Spinal cord (tissue), 10 donors: ENCODE measurements at places on chromosomes 2 and 18. TPM values are rescaled to one million over a fixed set of nuclear protein-coding genes. Genes with fewer than 3 reads are reported as not detected.

The DRC1 gene
- total RNA-seq = 4.6 TPM

The PDE6D gene
- total RNA-seq = 40.4 TPM

The ANKZF1 gene
- 29.2 TPM for total RNA-seq

The CROCC2 gene
- 4.4 TPM for total RNA-seq

The DES gene
- total RNA-seq = 4.8 TPM

The VPS54 gene
- total RNA-seq = 42.8 TPM

The SOWAHC gene
- 8.5 TPM for total RNA-seq

The ALPI gene
- not detected for total RNA-seq

The ANO7 gene
- 1.5 TPM for total RNA-seq

The SPATA3 gene
- not detected for total RNA-seq

The TET3 gene
- 13.1 TPM for total RNA-seq

The RNF103 gene
- total RNA-seq = 29.4 TPM

The FAM161A gene
- total RNA-seq = 9.7 TPM

The NYAP2 gene
- total RNA-seq = 12.6 TPM

The PROKR1 gene
- 5.8 TPM for total RNA-seq

The DPYSL5 gene
- total RNA-seq = 30.6 TPM

The CFAP53 gene
- total RNA-seq = 4.8 TPM

The REG3A gene
- total RNA-seq = not detected

The SYT4 gene
- total RNA-seq = 179 TPM

The SULT6B1 gene
- total RNA-seq = not detected

The NTSR2 gene
- total RNA-seq = 0.55 TPM

The ATG4B gene
- 53.8 TPM for total RNA-seq

The BAZ2B gene
- 155 TPM for total RNA-seq

The ALPP gene
- not detected for total RNA-seq

The ANKRD62 gene
- total RNA-seq = 0.06 TPM

The GNLY gene
- total RNA-seq = 0.55 TPM

The ABCG8 gene
- total RNA-seq = 0.33 TPM

The DCDC2C gene
- 1.3 TPM for total RNA-seq

The OTOS gene
- total RNA-seq = not detected

The LRP1B gene
- 32.3 TPM for total RNA-seq

The GRP gene
- 2.0 TPM for total RNA-seq

The SH3RF3 gene
- total RNA-seq = 5.2 TPM

The ALK gene
- 4.2 TPM for total RNA-seq

The MBOAT2 gene
- 79.6 TPM for total RNA-seq

The IL37 gene
- total RNA-seq = not detected

The AQP12A gene
- total RNA-seq = not detected

The CHAC2 gene
- total RNA-seq = 2.2 TPM

The MPV17 gene
- total RNA-seq = 46.6 TPM

The REV1 gene
- 109 TPM for total RNA-seq

The APOB gene
- total RNA-seq = 0.69 TPM

The GATA6 gene
- 4.6 TPM for total RNA-seq

The SMPD4 gene
- total RNA-seq = 23.8 TPM

The UGT1A10 gene
- not detected for total RNA-seq

The ICA1L gene
- 55.8 TPM for total RNA-seq

The GLI2 gene
- 9.9 TPM for total RNA-seq

The VWC2L gene
- total RNA-seq = 17.1 TPM

The RASGRP3 gene
- 29.3 TPM for total RNA-seq

The CD8A gene
- 0.88 TPM for total RNA-seq

The SERPINB11 gene
- not detected for total RNA-seq

The HOXD13 gene
- 0.10 TPM for total RNA-seq

The NIFK gene
- total RNA-seq = 62.6 TPM
